ENCODE measurements at places on chromosomes 5 and 9. TPM values are rescaled to one million over a fixed set of nuclear protein-coding genes. Genes with fewer than 3 reads are reported as not detected.

The LECT2 gene
- total RNA-seq = not detected

The HTR1A gene
- not detected for total RNA-seq

DNA sequence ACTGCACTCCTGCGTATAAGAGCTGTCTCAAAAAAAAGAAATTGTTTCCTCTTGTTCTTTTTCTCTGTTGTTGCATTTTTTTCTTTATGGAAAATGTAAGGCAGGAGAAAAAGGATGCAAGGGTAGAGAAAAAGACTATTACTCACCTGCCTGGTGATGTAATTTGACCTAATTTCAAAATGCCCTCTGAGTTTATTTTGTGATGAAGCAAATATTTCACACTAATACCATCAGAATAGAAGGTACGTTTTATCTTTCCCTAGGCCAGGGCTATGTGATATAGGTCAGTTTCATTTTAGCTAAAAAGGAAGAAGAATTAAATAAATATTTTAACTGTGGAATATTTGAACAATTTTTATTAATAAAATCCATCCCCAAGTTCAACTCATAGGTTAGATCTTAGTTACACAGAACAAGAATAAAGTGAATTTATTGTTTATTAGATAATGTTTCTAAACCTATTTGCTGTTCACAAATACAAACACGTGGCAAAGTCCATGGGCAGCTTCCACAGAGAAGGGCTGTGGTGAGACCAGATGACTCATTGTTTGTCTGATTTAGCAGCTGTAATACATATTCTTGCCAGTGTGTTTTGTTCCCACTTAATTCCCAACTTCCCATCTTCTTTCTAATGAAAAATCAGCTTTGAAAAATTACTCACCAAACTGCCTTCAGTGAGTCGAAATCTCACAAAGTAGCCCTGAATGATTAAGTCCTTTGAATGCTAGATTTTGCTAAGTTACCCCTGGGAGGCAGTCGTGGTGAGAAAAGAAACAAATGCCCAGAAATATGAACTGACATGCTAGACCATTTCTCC is 52.8 kb upstream of the CCDC112 start:
- peaks cover 21% of the 10 kb centered on the region for H3K4me1 ChIP-seq
- H3K27me3 ChIP-seq = no peaks in the 10 kb centered on the region
- H3K4me3 ChIP-seq = no peak overlapping the region
- H3K27ac ChIP-seq = peak overlapping the region; percentile 65

GRCh38 chr5:121090822-121091221 is 626.7 kb downstream of the PRR16 start:
- H3K4me1 ChIP-seq = no peaks in the 10 kb centered on the region
- DNase-seq = no peak
- no peaks in the 10 kb centered on the region for H3K27me3 ChIP-seq

The SLCO4C1 gene
- 4.1 TPM for total RNA-seq

The KIF27 gene
- 6.2 TPM for total RNA-seq

DNA sequence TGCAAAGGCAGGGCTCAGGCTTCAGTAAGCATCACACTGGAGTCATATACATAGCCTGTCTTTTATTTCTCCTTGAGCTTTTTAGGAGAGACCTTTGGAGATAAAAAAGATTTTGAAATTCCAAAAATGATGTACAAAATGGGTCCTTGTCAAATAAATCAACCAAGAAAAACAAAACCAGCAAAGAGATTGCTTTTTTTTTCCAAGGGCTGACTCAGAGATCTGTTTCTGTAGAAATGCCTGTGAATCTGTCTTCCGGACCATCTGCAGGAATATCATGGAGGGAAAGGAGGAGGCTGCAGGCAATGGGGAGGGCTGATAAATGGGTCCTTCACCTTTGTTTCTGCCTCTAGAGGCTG is 77.4 kb downstream of the SLIT3 start:
- no peak overlapping the region for H3K4me3 ChIP-seq
- no peak for DNase-seq
- no peak overlapping the region for H3K27ac ChIP-seq
- H3K4me1 ChIP-seq = peaks cover 13% of the 10 kb centered on the region

- H3K27me3 ChIP-seq = no peaks in the 10 kb centered on the region
- H3K4me1 ChIP-seq = peaks cover 15% of the 10 kb centered on the region
- peak overlapping the region; percentile 69 for H3K4me3 ChIP-seq
- H3K27ac ChIP-seq = no peak overlapping the region
Observed at GRCh38 chr5:154405078-154405792, 40.6 kb upstream of the SAP30L start.

GRCh38 chr5:445591-445990 is 2.6 kb downstream of the EXOC3 start:
- peaks cover 42% of the 10 kb centered on the region for H3K36me3 ChIP-seq
- no peaks in the 10 kb centered on the region for H3K27me3 ChIP-seq
- peaks cover 17% of the 10 kb centered on the region for H3K4me1 ChIP-seq
- peak; percentile 69 for DNase-seq
- H3K4me3 ChIP-seq = no peak overlapping the region
- no peak overlapping the region for H3K27ac ChIP-seq

DNA sequence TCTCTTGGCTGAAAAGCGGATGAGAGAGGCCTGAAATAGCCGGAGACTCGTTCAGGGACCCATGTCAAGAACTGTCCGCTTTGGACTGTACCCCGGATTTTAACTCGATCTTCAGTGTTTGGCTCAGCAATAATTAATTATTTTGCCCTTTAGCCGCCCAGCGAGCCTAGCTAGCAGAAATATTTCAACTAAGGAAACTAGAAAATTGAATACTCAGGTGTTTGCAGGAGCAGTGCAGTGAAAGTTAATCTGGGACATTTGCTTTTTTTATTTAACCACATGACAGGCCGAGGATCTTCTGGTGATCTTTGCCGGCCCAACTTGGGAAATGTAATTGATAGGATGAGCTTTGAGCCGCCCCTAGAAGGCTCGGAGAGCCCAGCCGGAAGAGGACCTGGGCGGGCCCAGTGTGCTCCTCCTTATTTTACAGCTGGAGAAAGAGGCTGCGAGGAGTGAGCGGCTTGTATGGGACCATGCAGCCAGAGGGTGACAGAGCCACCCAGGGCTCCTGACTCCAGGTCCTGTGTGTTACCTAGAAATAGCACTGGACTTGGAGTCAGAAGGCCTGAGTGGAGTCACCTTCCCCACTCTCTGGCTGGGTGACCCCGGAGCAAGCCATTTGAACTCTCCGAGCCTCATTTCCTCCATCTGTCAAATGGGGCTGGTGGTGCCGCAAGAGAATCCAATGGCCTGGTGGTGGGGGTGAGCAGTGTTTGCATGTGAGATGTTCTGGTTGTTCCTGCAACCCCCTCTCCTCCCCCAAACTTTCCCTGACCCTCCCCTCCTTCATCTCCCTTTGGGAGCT is 2.4 kb downstream of the PPARGC1B start:
- no peak overlapping the region for H3K27ac ChIP-seq
- H3K27me3 ChIP-seq = peaks cover 21% of the 10 kb centered on the region
- no peaks in the 10 kb centered on the region for H3K36me3 ChIP-seq
- peak overlapping the region; percentile 78 for H3K4me3 ChIP-seq
- H3K4me1 ChIP-seq = peaks cover 4% of the 10 kb centered on the region
- DNase-seq = peak; percentile 77
